Spinal cord (tissue), 10 donors: ENCODE measurements at places on chromosomes 13 and 19.

GRCh38 chr13:44834404-44834803, 154.9 kb downstream of the NUFIP1 start:
- no peak for DNase-seq

GRCh38 chr19:28482221-28482620, 730.7 kb downstream of the UQCRFS1 start:
- no peak for DNase-seq

DNA sequence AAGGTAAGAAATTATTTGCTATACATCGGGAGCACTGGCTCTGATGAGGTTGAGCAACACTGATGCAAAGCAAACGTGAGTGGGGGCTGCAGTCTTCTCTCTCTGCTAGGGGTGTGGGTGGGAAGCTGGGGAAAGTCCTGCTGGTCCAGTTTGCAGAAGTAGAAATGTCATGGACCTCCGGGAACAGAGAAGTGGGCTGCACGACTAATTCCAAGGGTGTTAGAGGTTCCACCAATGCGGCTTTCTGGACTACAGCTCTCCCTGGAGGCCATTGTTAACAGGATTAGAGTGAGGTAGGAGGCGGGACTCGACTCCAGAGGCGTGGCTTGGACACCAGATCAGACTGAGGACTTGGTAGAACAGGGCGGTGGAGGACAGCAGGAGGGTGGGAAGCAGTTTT, 5.7 kb upstream of the FBXO27 start:
- DNase-seq, result no peak

DNA sequence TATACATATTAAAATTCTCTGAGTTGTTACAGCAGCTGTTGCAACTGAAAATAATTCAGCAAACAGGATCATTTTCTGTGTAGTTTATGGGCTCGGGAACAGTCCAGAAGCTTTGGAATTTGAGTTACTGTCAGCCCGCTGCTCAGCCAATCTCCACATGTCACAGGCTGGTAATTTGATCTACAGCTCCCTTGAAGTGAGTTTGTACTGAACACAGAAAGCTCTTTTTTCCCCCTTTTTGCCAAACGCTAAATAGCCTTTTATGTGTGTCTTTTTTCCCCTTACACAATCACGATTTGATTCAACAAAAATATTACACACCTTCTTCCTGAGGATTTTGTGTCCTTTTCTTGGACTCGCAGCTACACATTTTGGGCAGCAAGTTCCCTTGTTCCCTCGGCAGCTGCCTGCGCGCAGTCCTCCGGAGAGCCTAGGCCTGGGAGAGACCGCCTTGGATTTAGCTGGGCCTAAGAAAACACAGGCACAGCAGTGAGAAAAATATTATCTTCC, 371.4 kb downstream of the KCNRG start:
- DNase-seq, result peak; percentile 59

DNA sequence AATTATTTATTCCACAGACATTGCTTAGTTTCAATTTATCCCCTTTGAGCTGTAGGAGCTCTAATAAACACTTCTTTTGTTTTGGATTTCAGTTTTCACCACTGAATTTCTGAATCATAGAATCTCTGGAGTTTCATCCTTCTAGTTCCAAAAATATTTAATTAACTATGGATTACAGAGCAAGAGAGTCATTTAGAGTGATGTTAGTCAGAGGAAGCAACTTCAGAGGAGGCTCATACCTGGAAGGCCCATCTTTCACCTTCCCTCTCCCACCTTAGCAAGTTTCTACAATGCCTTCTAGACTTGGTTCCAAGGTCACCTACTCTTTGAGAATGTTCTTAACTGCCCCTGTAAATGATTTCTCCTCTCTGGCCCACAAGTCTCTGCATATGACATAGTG, 353.2 kb downstream of the SPRY2 start:
- no peak for DNase-seq

- DNase-seq, result no peak
Observed at GRCh38 chr19:6453951-6454565, 5.5 kb downstream of the SLC25A23 start.
